Glutamatergic neuron (in vitro differentiated cells): ENCODE measurements at places on chromosomes 16 and 17. TPM values are rescaled to one million over a fixed set of nuclear protein-coding genes. Genes with fewer than 3 reads are reported as not detected.

Gene SBK1
- 117 TPM for total RNA-seq

Gene KRT20
- total RNA-seq = not detected

Gene IL17C
- not detected for total RNA-seq

Gene AARSD1
- 73.9 TPM for total RNA-seq

Gene RNF135
- 0.59 TPM for total RNA-seq

Gene OGFOD1
- 45.6 TPM for total RNA-seq

Gene KRTAP4-6
- total RNA-seq = not detected

Gene CTF1
- 1.7 TPM for total RNA-seq

Gene RMI2
- total RNA-seq = 4.2 TPM

Gene CCDC154
- total RNA-seq = 4.2 TPM

Gene METTL2A
- 38.2 TPM for total RNA-seq

Gene OR4D1
- total RNA-seq = not detected

Gene ABHD15
- 2.5 TPM for total RNA-seq

Gene PRKCB
- 0.69 TPM for total RNA-seq

Gene CHD9NB
- total RNA-seq = 1.8 TPM

Gene GPS2
- 98.3 TPM for total RNA-seq

Gene KRT12
- not detected for total RNA-seq

Gene KRTAP9-1
- not detected for total RNA-seq

Gene TPSAB1
- total RNA-seq = not detected

Gene CACNG5
- total RNA-seq = 45.1 TPM

Gene TNFSF13
- total RNA-seq = not detected

Gene KRT40
- total RNA-seq = not detected

Gene CCDC78
- total RNA-seq = 18.9 TPM

Gene ESRP2
- total RNA-seq = not detected

Gene RND2
- 75.8 TPM for total RNA-seq

Gene ZFHX3
- 6.8 TPM for total RNA-seq

Gene MT4
- total RNA-seq = not detected

Gene SKAP1
- total RNA-seq = not detected

Gene SLC6A2
- total RNA-seq = not detected

Gene STH
- 4.1 TPM for total RNA-seq

Gene SMG6
- 42.7 TPM for total RNA-seq

Gene TBC1D3H
- 0.37 TPM for total RNA-seq

Gene SDK2
- total RNA-seq = 12.3 TPM

Gene EPX
- total RNA-seq = not detected

Gene PPP1R27
- 0.81 TPM for total RNA-seq

Gene DLX4
- total RNA-seq = 0.29 TPM

Gene EXOC3L1
- 3.6 TPM for total RNA-seq

Gene ZNF75A
- 62.4 TPM for total RNA-seq

Gene TMEM170A
- 30.6 TPM for total RNA-seq

Gene P2RX1
- 2.1 TPM for total RNA-seq

Gene KRTAP9-4
- total RNA-seq = not detected

Gene KRTAP1-4
- total RNA-seq = not detected

Gene ITGAE
- total RNA-seq = 19.2 TPM

Gene CLDN7
- total RNA-seq = 0.44 TPM

Gene STAT5B
- 31.9 TPM for total RNA-seq

Gene ELP5
- total RNA-seq = 34.1 TPM

Gene SLC52A1
- total RNA-seq = not detected

Gene CSH1
- total RNA-seq = not detected

Gene DRC3
- 0.29 TPM for total RNA-seq

Gene IL21R
- total RNA-seq = 0.86 TPM

Gene PRAC2
- not detected for total RNA-seq

Gene MAPT
- total RNA-seq = 123 TPM
